ENCODE measurements at places on chromosomes 11 and 22.

GRCh38 chr22:17269607-17270261 lies 50.5 kb upstream of the ADA2 start:
- DNase-seq: no peak

DNA sequence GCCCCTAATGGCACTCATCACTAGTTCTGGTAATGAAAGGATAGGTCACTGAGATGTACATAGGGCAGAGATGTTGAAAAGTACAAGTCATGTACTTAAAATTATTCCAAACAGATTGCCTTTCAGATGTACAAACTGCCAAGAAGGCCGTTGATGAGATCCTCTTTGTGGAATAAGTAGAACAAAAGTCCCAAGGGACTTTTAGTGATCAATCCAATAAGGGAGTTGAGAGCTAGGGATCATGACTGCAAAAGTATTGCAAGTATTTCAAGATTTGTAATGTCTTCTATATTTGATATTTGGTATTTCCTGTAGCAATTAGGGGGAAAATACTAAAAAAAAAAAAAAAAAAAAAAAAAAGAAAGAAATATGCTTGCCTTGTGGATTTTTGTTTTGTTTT lies 82.2 kb downstream of the ATG16L2 start:
- DNase-seq: no peak

GRCh38 chr11:128297091-128297651 lies 290.2 kb downstream of the ETS1 start:
- no peak for DNase-seq

DNA sequence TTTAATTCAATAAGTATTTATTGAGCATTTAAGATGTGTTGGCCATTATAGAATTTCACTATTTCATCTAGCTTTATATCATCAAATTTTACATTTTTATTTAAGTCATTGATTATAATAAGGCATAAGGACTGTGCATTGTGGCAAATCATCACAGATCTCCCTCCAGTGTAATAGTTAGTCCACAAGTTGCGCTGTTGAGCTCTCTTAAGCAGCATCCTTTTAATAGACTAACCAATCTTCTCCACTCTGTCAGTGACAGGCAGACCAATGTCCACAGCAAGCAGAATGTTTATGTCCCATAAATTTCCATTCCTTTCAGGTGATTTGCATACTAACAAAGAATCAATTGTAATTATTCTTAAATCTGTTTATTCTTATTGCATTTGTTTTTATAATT lies 595.3 kb upstream of the CCDC90B start:
- DNase-seq: no peak

- no peak for DNase-seq
Observed at GRCh38 chr11:3732671-3733436, 61.7 kb upstream of the CHRNA10 start.

DNA sequence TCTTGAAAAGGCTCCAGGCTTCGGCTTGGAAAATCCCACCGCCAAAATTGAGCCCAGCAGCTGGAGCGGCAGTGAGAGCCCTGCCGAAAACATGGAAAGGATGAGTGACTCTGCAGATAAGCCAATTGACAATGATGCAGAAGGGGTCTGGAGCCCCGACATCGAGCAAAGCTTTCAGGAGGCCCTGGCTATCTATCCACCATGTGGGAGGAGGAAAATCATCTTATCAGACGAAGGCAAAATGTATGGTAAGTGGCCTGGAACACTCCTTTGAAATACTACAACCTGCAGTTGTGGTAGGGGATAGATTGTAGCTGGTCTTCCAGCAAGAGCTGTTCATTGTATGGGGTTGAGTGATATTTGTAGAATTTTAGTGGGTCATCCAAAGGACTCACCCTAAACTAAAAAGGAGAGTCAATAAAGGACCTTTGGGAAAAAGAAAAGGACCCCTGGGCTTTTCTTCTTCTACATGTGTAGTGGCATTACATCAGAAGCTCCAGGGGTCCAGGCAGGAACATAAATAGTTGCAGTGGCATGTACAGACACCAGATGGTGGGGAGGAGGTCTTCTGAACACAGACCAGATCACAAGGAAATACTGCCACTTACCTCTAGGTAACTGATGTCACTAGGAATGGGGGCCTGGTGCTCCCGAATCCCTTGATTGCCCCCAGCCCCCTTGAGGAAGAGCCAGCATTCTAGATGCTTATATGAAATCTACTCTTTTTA lies 90.1 kb downstream of the TEAD1 start:
- no peak for DNase-seq
